Stimulated activated CD8-positive, alpha-beta memory T cell treated with anti-CD3 and anti-CD28 coated beads, Interleukin-4, amount 100 ng/mL, for 1 hour (primary cell): ENCODE measurements at places on chromosomes 6 and 20.

- DNase-seq = no peak
These were observed 105.8 kb upstream of the RUNX2 start for GRCh38 chr6:45222380-45222779.

GRCh38 chr6:169962604-169963469, 211.4 kb downstream of the ERMARD start:
- no peak for DNase-seq

DNA sequence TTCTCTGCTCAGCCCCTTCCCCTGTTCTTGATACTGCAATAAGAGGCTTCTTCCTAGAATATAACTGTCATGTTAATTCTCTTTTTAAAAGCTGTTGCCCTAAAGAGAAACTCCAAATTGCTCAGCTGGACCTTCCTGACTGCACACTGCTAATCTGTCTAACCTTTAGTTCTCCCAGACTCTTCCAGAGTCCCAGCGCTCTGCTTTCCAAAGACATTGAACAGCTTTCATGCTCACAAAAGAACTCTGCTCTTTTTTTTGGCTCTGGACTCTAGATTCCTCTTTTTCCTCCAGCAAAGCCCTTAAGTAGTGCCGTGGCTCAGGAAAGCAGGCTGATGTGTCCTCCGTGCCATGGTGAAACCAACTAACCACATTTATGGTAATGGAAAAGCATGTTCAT, 356.6 kb upstream of the RSPO3 start:
- no peak for DNase-seq

- no peak for DNase-seq
These were observed 80.9 kb downstream of the SESN1 start for GRCh38 chr6:109013656-109014305.

DNA sequence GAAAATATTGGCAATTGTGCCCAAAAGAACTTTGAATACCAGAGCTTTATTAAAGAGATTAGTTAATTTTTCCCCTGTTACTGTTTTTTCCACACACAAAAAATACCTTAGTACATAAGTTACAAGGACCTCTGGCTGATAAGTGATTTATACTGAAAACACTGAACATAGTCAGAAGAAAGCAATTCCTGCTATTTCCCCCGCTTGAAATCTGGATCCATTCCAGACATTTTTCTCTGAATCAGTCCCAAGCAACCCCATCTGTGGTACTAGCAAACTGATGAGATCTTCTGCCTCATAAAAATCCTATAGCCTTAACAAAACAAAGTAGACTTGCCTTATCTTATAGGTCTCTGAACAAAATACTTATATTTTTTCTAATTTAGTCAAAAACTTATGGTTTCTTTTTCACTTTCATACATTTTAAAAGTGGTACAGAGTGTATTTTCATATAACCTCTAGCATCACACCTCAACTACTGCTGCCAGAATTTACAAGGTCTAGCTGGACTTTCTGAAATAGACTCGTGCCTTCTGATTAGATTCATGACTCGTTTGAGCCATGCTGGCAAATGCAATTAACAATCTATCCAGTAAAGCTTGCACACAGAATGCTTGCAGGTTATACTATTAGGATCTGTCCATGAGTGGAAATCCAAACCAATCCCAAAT, 111.9 kb downstream of the TBX18 start:
- DNase-seq = no peak
